ENCODE measurements at places on chromosomes 11 and 22. TPM values are rescaled to one million over a fixed set of nuclear protein-coding genes. Genes with fewer than 3 reads are reported as not detected.

NCF4 gene
- polyA plus RNA-seq: 2.5 TPM

MCHR1 gene
- polyA plus RNA-seq: 0.36 TPM

- DNase-seq: no peak
Observed at GRCh38 chr11:85867751-85868150, 12.6 kb downstream of the CCDC83 start.

DNA sequence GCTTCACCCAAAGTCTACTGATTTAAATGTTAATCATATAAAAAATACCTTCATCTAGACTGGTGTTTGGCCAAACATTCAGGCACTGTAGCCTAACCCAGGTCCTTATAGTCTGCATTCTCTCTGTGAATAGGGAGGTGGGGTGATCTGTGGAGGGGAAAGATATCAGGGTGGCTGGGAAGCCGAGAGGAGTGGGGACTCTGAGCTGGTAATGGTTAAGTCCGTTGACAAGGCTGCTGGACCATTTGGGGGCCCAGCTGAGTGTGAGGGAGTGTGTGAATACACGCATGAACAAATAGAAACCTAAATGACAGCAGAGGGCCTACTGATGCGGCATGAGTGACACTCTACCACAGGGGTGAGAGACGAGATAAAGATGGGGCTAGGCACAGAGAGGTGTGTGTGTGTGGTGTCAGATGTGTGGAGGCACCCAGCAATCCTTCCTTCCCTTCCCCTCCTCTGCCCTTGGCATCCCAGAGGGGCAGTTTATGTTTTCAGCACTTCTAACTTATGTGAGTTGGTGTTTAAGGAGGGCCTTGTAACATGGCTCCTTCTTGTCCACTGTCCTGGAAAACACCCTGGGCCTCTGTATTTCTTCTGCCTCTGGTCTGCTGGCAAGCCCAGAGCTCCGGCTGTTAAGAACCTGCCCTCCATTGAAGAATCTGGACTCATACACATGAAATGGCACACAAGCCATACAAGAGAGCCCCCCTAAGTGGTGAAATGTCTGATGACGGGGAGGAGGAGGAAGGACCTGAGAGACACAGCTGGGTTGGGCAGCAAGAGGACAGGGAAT, 249.1 kb upstream of the TBCEL start:
- no peak for DNase-seq

NAALADL1 gene
- 12.2 TPM for polyA plus RNA-seq

DNA sequence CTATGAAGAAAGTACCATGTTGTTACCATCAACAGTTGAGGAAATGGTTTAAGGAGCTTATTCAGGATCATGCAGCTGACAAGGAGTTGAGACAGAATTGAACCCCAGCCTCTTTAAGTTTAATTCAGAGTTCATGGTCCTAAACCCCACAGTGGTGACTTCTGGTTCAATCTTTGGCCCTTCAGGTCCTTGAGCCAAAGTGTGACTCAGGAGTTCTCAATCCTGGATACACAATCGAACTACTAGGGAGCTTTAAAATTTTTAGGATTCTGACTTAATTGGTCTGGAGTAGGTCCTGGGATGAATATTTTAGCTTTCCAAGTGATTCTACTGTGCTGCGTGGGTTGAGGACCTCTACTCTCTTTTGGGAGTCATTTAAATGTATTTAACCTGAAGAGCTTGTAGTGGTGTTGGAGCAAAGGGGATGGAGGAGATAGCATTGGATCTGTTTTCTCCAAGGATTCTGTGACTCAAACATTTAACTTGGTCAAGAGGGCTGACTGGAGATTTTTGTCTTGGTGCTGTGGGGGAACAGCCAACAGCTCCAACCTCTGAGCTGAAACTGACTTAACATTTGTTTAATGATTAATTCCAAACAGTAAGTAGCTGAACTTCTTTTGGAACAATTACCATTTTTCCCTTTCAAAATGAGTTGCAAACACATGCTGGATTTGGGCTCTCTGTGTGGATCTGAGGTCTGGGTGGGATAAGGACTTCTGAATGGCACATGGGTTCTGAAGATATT, 80.1 kb downstream of the INSC start:
- no peak for DNase-seq

TENM4 gene
- polyA plus RNA-seq: 20.1 TPM

GSTT2B gene
- polyA plus RNA-seq: 4.5 TPM

DNA sequence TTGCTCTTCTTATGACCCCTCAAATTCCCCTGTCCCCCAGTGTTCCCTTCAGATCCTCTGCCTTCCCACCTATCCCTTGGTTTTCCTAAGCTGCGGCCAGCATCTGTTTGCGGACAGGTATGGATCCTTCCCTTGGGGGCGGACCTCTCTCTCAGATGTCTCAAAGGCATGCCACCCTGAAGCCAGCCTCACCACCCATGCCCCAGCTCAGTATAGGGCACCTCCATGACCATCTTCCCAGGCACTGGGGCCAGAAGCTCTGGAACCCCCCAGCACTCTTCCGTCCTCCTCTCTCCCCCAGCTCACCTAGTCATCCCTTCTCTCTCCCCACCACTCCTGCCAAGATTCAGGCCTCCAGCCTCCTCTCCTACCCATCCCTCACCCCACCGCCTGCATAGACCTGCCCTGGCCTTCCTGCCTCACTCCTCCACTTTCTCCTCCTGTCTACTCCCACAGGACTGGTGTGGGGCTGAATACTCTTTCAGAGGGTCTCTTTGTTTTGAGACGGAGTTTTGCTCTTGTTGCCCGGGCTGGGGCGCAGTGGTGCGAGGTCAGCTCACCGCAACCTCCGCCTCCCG, 2.2 kb downstream of the LRRC75B start:
- DNase-seq: no peak

ZNF195 gene
- polyA plus RNA-seq: 36.1 TPM

DNA sequence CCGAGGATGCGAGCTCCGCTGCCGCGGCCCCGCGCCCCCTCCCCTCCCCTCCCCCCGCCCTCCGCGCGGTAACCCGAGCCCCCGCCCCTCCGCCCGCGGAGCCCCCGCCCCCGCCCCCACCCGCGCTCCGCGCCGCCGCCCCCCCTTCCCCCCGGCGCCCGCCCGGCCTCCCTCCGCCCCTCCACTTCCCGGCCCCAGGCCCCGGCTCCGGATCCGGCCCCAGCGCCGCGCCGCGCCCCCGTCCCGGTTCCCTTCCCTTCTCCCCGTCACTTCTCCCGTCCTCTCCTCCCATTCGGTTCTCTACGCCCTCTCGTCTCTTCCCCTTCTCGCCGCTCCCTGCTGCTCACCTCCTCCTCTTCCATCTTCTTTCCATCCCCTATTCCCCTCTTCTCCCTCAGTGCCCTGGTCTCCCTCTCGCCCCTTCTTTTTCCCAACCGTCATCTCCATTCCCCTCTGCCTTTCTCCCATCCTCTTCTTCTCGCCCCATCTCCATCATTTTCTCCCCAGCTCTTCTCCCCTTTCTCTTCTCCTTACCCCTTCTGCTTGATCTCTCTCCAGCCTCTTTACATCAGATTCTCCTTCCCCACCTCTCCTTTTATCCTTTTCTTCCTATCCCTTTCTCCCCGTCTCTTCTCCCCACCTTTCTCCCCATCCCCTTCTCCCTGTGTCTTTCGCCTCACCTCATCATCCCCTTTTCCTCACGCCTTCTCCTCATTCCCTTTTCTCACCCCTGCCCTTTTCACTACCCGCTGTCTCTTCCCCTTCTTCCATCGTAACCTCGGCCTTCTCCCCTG, at the start of gene DCHS1:
TSS of gene DCHS1 (minus strand) at position 20 of the 794 bp plus-strand sequence. CDS start 14,196 bp downstream, outside the sequence.
- DNase-seq: no peak

SHISAL1 gene
- polyA plus RNA-seq: 1.6 TPM

DNA sequence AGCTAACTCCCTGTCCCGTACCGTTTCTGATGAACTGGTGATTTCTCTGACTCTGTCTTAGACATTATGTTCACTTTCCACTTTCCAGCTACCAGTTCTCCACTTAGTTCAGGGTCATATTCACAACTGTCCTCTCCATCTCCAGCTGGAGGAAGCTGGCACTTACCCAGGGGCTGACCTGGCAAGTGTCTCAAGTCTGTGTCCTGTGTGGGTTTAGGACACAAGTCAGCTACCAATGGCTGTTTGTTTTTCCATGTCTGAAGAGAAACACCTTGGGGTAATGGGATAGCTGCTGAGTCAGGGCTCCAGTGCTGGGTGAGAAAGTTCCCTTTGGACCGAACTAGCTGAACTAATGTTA, 134.4 kb downstream of the CSNK2A3 start:
- DNase-seq: no peak

- DNase-seq: no peak
Observed at GRCh38 chr11:120610111-120610510, 98.6 kb downstream of the GRIK4 start.

GRCh38 chr22:46547883-46548244, 10.4 kb upstream of the CELSR1 start:
- no peak for DNase-seq

DNA sequence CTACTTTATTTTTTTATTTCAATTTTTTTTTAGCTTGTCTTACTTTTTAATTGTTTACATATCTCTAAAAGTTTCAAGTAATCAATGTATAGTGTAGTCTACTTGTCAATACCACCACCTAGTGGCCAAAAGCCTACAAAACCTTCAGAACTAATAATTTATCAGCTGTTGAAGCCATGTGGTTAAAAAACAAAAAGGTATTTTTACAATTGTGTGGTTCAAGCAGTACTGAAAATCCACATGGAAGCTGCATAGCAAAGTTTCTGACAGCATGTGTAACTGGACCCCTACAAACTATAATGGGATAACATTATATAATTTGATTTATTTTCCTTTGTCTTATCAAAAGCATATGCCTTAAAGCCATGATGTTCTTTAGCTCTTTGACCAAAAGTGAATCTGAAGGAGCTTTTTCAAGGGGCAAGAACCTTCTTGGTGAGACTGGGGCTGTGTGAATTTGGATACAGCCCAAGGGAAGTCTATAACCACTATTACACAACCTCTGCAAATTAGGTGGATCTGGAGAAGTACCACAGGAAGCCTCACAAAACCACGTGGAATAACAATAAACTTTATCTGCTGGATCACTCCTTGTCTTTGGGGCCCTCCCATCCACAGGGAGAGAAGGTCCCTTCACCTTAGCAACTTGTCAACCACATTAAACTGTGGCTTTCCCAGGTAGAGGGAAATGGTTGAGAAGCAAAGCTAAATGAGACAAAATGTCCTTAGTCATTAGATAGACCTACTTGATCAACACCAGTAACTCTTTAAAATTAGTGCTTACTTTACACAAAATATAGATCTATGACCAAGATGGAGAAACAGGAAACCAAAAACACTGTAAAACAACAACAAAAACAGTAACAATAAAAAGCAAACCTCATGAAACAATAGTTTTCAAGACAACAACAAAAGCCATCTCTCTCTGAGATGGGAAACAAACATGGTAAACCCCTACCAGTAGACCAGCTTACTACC, 9.9 kb downstream of the NARS2 start:
- peak; percentile 54 for DNase-seq

DNA sequence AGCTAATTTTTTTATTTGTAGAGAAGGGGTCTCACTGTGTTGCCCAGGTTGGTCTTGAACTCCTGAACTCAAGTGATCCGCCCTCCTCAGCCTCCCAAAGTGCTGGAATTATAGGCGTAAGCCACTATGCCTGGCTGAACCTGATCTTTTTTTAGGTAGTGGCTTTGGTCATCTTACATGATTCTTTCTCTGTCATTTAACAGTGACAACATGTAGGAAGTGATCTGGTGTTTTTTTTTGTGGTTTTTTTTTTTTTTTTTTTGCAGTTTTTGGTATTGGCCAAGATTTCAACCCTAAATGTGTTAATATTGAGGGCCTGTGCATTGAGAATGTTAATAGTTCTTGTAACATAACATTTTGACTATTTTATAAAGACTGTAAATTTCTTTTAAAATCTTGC, 8.0 kb upstream of the FERMT3 start:
- DNase-seq: no peak

Data from right renal pelvis (tissue), 4 donors.